CD4-positive, alpha-beta T cell (primary cell): ENCODE measurements at places on chromosomes 12 and 14. TPM values are rescaled to one million over a fixed set of nuclear protein-coding genes. Genes with fewer than 3 reads are reported as not detected.
A peak's percentile ranks its signal among the peaks of the same experiment; 100 is the strongest.

Gene LYZ
- total RNA-seq, result 71.4 TPM

Gene ALDH2
- total RNA-seq, result 2.1 TPM

Gene PEBP1
- 119 TPM for total RNA-seq

Gene PPP2R5E
- total RNA-seq, result 31.2 TPM

Gene DBX2
- not detected for total RNA-seq

Gene NABP2
- 9.1 TPM for total RNA-seq

GRCh38 chr12:45685680-45686079 lies 43.8 kb upstream of the ARID2 start:
- no peak for DNase-seq
- H3K4me3 ChIP-seq, result no peak overlapping the region
- no peaks in the 10 kb centered on the region for H3K27me3 ChIP-seq

DNA sequence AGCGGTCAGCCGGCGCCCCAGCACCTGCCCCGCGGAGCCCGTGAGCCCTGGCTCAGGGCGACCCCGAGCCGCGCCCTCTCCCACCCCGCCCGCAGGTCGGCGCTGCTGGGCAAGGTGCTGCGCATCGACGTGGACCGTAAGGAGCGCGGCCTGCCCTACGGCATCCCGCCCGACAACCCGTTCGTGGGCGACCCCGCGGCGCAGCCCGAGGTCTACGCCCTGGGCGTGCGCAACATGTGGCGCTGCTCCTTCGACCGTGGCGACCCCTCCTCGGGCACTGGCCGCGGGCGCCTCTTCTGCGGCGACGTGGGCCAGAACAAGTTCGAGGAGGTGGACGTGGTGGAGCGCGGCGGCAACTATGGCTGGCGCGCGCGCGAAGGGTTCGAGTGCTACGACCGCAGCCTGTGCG lies 14.4 kb downstream of the HHIPL1 start:
- no peak overlapping the region for H3K27ac ChIP-seq
- no peaks in the 10 kb centered on the region for H3K4me1 ChIP-seq
- H3K27me3 ChIP-seq, result peaks cover 47% of the 10 kb centered on the region
- no peak overlapping the region for H3K4me3 ChIP-seq
- no peaks in the 10 kb centered on the region for H3K36me3 ChIP-seq
- DNase-seq, result no peak

DNA sequence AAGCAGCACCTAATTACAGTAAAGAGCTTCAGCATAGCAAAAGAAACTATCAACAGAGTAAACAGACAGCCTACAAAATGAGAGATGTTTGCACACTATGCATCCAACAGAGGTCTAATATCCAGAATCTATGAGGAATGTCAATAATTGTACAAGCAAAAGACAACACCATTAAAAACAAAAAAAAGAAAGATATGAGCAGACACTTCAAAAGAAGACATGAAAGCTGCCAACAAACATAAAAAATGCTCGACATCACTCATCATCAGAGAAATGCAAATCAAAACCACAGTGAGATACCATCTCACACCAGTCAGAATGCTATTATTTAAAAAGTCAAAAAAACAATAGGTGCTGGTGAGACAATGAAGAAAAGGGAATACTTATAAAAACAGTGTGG lies 273.1 kb downstream of the TMTC2 start:
- no peak overlapping the region for H3K4me3 ChIP-seq
- no peaks in the 10 kb centered on the region for H3K27me3 ChIP-seq
- H3K36me3 ChIP-seq, result no peaks in the 10 kb centered on the region
- DNase-seq, result no peak

GRCh38 chr12:102757154-102757881 lies 159.7 kb downstream of the PAH start:
- H3K4me3 ChIP-seq, result no peak overlapping the region
- H3K36me3 ChIP-seq, result no peaks in the 10 kb centered on the region
- H3K27me3 ChIP-seq, result no peaks in the 10 kb centered on the region
- no peak for DNase-seq
- H3K4me1 ChIP-seq, result no peaks in the 10 kb centered on the region

DNA sequence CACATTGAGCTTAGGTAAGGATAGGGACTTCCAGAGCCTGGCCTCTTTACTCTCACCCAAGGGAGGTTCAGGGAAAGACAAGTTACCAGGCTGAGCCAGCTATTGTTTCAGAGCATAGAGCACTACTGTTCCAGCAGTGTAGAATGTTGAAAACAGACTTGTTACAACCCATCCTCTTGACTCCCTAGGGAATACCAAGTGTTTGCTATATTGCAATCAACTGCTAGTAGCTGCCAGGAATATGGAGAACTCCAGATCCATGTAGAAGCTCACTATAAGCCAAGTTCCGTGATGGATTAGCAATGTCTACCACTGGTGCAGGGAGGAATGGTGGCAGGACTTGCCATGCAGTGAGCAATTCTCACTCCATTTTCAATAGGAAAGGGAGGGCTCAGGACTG lies 199.8 kb upstream of the RBM19 start:
- no peak overlapping the region for H3K4me3 ChIP-seq
- no peaks in the 10 kb centered on the region for H3K27me3 ChIP-seq
- no peaks in the 10 kb centered on the region for H3K36me3 ChIP-seq
- no peak for DNase-seq
- no peaks in the 10 kb centered on the region for H3K4me1 ChIP-seq
- no peak overlapping the region for H3K27ac ChIP-seq

- H3K4me1 ChIP-seq, result no peaks in the 10 kb centered on the region
- no peaks in the 10 kb centered on the region for H3K36me3 ChIP-seq
- H3K27me3 ChIP-seq, result peaks cover 2% of the 10 kb centered on the region
- H3K4me3 ChIP-seq, result no peak overlapping the region
Observed at GRCh38 chr12:66403746-66404145, 101.5 kb downstream of the HELB start.

DNA sequence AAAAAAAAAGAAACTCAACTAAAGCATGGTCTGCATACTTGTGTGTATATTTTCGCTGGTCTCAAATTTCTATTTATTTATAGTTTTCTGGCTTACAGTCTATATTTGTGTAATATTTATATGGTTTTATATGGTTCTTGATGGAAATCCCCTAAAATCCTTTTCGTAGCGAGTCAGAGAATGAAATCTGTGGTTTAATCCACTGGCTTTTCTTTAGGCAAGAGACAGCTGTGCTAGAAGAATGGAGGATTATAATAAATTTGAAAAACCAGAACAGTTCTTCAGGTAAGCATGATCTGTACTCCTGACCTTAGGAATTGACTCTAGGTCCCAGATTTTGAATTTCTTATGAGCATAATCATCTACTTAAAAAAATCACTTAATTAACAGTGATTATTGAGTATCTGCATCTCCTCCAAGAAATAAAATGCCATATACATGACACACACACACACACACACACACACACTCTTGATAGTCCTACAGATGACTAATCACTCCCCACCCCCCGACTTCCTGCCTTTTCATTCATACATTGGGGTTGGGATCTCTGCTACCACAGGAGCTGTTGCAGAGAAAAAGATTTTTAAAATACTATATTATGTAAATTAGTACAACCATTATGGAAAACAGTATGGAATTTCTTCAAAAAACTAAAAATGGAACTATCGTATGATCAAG lies 113.4 kb downstream of the CRADD start:
- no peak for DNase-seq
- no peaks in the 10 kb centered on the region for H3K27me3 ChIP-seq
- peaks cover 14% of the 10 kb centered on the region for H3K4me1 ChIP-seq
- H3K36me3 ChIP-seq, result no peaks in the 10 kb centered on the region

DNA sequence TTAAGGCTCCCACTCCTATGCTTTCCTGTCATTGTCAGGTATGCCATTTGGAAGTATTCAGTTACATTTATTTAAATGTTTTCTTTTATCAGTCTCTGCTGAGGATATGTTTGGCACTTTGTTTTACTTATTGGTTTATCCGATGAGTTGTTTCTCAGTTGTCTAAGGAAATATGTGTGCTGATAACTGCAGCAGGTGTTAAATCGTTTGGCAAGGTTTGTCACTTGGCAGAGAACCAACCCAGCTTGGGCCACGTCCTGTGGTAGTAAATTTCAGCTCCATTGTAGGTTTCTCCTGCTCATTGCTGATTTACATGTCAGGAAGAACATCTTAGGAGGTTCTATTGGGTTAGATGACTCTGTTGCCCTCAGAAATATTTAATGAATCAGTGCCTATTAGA lies 22.0 kb upstream of the MGST1 start:
- DNase-seq, result no peak
- no peak overlapping the region for H3K4me3 ChIP-seq

- H3K4me3 ChIP-seq, result no peak overlapping the region
- H3K4me1 ChIP-seq, result peaks cover 38% of the 10 kb centered on the region
- peaks cover 95% of the 10 kb centered on the region for H3K36me3 ChIP-seq
- no peaks in the 10 kb centered on the region for H3K27me3 ChIP-seq
Observed at GRCh38 chr12:120101617-120102016, 14.9 kb downstream of the RAB35 start.

DNA sequence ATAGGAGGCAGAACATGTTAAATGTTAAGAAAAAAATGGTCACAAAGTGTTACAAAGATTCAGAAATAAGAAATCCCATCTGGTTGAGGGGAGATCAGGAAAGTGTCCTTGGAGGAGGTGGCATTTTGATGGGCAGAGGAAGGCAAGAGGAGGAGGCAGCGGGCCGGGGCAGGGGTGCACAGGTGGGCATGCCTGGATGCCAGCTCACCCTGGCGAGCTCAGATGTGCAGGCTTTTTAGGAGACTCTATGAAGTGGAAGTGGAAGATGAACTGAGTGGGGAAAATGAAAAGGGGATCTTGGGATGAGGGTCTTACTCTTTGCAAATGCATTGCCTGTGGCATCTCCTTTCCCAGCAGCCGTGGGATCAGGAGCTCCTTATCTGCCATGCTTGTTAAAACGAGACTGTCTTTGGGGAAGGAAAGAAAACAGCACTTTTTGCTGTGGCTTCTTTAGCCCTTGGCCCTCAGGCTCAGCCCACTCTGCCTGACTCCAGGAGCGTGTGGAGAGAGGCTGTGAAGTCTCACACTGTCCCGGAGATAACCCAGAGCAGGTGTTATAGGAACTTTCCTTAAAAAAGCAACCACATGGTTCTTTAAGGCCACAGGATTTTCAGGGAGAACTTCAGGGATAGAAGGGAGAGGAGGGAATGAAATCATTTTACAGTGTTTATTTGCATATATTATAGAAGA lies 62.6 kb downstream of the ELK3 start:
- no peak for DNase-seq
- peaks cover 60% of the 10 kb centered on the region for H3K36me3 ChIP-seq
- no peak overlapping the region for H3K27ac ChIP-seq
- H3K4me1 ChIP-seq, result peaks cover 40% of the 10 kb centered on the region
- H3K27me3 ChIP-seq, result no peaks in the 10 kb centered on the region

- no peaks in the 10 kb centered on the region for H3K36me3 ChIP-seq
- no peak overlapping the region for H3K4me3 ChIP-seq
- H3K27me3 ChIP-seq, result no peaks in the 10 kb centered on the region
- peaks cover 33% of the 10 kb centered on the region for H3K4me1 ChIP-seq
- peak overlapping the region; percentile 33 for H3K27ac ChIP-seq
Observed at GRCh38 chr14:70920608-70921007, 13.3 kb downstream of the PCNX1 start.

GRCh38 chr14:104864267-104865080 lies 594 bp upstream of the CEP170B start:
- H3K27ac ChIP-seq, result no peak overlapping the region
- H3K4me1 ChIP-seq, result peaks cover 22% of the 10 kb centered on the region
- peak overlapping the region; percentile 55 for H3K4me3 ChIP-seq
- peaks cover 12% of the 10 kb centered on the region for H3K27me3 ChIP-seq
- H3K36me3 ChIP-seq, result no peaks in the 10 kb centered on the region

- H3K4me3 ChIP-seq, result no peak overlapping the region
- H3K36me3 ChIP-seq, result no peaks in the 10 kb centered on the region
- H3K27ac ChIP-seq, result no peak overlapping the region
- H3K27me3 ChIP-seq, result peaks cover 11% of the 10 kb centered on the region
- no peak for DNase-seq
Observed at GRCh38 chr14:95068521-95068920, 88.8 kb downstream of the DICER1 start.

- peaks cover 15% of the 10 kb centered on the region for H3K4me1 ChIP-seq
- H3K4me3 ChIP-seq, result peak overlapping the region; percentile 56
- DNase-seq, result peak; percentile 58
- no peaks in the 10 kb centered on the region for H3K27me3 ChIP-seq
- no peak overlapping the region for H3K27ac ChIP-seq
- no peaks in the 10 kb centered on the region for H3K36me3 ChIP-seq
Observed at GRCh38 chr14:59464486-59465315, 479 bp downstream of the GPR135 start.

- H3K27me3 ChIP-seq, result no peaks in the 10 kb centered on the region
- H3K4me1 ChIP-seq, result no peaks in the 10 kb centered on the region
- H3K27ac ChIP-seq, result no peak overlapping the region
- no peak overlapping the region for H3K4me3 ChIP-seq
Observed at GRCh38 chr14:33909380-33910084, 41.3 kb downstream of the EGLN3 start.

DNA sequence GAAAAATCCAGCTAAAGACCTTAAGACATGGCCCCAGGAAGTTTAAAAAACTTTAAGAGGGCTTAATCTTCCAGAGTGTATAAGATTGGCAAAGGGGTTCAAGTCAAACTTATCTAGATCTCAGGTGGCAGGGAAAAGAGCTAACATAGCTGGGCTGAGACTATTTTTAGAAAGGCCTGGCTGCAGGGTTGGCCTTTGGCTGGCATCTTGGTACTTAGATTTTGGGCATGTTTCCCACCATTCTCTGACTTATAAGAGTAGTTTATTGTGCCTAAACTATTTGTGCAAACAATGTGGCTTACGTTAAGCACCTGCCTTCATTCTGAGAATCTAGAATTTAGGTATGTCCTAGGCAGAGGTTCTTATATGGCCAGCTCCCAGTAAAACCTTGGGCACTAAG lies 214.0 kb upstream of the MIS18BP1 start:
- no peak overlapping the region for H3K4me3 ChIP-seq
- no peaks in the 10 kb centered on the region for H3K4me1 ChIP-seq
- H3K36me3 ChIP-seq, result no peaks in the 10 kb centered on the region
- DNase-seq, result no peak
- H3K27ac ChIP-seq, result no peak overlapping the region
- no peaks in the 10 kb centered on the region for H3K27me3 ChIP-seq

DNA sequence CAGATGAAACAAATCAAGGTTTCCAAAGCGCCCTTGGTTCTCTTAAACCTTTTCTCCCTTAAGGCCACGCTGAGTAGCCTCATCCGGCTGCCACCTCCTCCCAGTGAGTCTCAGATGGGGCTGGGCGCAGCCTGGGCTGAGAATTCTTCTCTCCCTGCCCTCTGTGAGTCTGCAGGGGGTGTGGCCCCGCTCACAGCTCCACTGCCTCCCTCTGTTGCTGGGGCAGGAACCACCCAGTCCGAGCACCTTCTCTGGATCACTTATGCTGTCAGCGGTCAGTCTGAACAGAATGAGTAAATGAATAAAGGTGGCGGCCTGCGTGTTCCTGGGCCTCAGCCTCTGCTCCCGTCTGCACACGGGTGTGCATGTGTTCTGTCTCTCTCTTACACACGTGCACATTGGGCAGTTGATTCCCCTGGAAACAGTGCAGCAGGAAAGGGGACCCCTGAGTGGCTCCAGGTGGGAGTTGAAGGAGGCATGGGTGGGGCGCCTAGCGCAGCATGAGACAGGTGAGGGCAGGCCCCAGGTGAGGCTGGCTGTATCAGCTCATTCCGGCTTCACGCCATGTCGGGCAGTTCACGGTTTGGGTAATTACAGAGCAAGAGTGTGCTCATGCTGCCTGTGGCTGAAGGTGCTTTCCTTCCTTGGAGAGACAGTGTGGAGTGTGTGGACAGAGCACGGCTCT lies 4.3 kb downstream of the PAPLN start:
- H3K27me3 ChIP-seq, result peaks cover 60% of the 10 kb centered on the region
- H3K36me3 ChIP-seq, result no peaks in the 10 kb centered on the region
- no peak overlapping the region for H3K4me3 ChIP-seq
- H3K27ac ChIP-seq, result no peak overlapping the region

GRCh38 chr14:96260341-96260821 lies 4.4 kb downstream of the BDKRB1 start:
- H3K4me1 ChIP-seq, result no peaks in the 10 kb centered on the region
- no peaks in the 10 kb centered on the region for H3K36me3 ChIP-seq
- DNase-seq, result no peak
- no peak overlapping the region for H3K4me3 ChIP-seq
- no peaks in the 10 kb centered on the region for H3K27me3 ChIP-seq
- no peak overlapping the region for H3K27ac ChIP-seq
